Thyroid gland (tissue), 4 donors: ENCODE measurements at places on chromosomes 7 and 10. TPM values are rescaled to one million over a fixed set of nuclear protein-coding genes. Genes with fewer than 3 reads are reported as not detected.

Gene DLD
- 343 TPM for total RNA-seq

Gene KIFBP
- total RNA-seq: 40.4 TPM

Gene ADCY1
- total RNA-seq: 8.0 TPM

Gene GSTO1
- total RNA-seq: 86.1 TPM

Gene TWIST1
- total RNA-seq: 5.2 TPM

Gene CNNM1
- total RNA-seq: 0.67 TPM

Gene SLC16A9
- total RNA-seq: 38.5 TPM

Gene ACSM6
- not detected for total RNA-seq

Gene CADPS2
- total RNA-seq: 27.7 TPM

Gene DRGX
- not detected for total RNA-seq

Gene CYP2E1
- total RNA-seq: 0.78 TPM

Gene TEX47
- total RNA-seq: 0.40 TPM

Gene TMEM130
- 0.63 TPM for total RNA-seq

Gene CFAP46
- total RNA-seq: 12.7 TPM

Gene GPR146
- 27.5 TPM for total RNA-seq

Gene ZNF789
- total RNA-seq: 14.5 TPM

Gene ZNF503
- total RNA-seq: 10.7 TPM

Gene FGFBP3
- total RNA-seq: 0.96 TPM

Gene RBM20
- 4.3 TPM for total RNA-seq

Gene NT5C3A
- 30.6 TPM for total RNA-seq

Gene RELN
- 25.4 TPM for total RNA-seq

Gene VAX1
- not detected for total RNA-seq
